ENCODE measurements at places on chromosomes 4 and X.

GRCh38 chr4:152257601-152258066, 278.3 kb downstream of the FBXW7 start:
- no peak for DNase-seq

DNA sequence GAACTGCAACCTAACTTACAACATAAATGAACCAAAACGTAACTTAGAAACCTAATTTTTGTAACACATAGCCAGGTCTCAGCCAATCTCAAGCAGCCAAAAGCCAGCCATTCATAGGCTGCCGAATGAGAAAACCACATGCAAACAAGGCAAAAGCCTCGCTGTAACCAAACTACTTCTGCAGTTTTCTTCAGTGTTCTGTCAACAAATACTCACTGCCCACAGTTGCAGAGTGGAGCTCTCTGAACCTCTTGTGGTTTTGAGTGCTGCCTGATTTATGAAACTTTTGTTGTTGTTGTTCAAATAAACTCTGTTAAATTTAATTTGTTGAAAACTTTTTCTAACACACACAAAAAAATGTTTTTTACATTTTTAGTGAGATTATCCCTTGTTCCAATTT, 251.2 kb downstream of the PAPSS1 start:
- DNase-seq: no peak

DNA sequence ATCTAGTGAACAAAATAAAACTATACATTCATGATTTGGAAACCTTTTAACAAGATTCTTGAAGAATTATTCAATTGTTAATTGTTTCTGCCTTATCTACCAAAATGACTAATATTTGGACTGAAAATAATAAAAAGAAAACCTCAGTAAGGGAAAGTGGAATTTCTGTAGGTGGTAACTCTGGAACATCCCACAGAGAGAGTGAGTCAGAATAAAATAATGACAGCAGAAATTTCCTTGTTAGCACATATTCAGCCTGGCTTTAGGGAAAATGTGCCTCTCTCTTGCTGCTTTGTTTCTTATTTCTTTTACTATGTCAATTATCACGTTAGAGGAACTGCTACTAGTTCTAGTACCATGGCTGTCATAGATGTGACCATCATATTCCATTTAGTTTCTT, 421.5 kb upstream of the GNPDA2 start:
- no peak for DNase-seq

DNA sequence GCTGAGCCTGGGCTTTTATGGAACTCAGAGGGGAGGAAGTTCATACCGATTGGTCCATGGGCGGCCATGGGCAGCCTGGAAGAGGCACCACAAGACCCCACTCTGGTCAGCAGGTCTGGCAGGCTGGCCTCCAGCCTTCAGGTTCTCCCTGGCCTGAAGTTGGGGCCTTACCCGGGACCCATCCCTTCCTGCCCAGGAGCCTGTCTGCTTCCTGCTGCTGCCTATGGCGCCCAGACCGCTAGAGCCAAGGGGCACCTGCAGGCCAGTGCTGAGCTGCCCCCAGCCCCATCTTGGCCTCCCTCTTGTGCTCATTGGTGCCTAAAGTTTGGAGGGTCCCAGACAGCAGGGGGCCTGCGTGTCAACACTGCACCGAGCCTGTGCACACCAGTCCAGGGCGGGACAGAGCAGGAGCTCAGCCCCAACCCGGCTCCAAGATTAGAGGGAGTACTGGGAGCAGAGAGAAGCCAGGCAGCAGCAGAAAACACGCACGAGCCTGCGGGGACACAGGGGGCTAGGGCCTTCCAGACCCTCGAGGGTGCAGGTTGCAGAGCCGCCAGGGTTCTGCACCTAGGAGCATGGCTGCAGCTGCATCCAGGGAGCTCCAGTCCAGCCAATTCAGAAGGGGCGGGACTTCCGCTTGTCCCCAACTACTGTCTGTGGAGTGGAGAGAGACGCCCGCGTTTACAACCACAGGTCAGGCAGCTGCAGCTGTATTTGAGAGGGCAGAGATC, 30.7 kb upstream of the ZNF280C start:
- DNase-seq: no peak

DNA sequence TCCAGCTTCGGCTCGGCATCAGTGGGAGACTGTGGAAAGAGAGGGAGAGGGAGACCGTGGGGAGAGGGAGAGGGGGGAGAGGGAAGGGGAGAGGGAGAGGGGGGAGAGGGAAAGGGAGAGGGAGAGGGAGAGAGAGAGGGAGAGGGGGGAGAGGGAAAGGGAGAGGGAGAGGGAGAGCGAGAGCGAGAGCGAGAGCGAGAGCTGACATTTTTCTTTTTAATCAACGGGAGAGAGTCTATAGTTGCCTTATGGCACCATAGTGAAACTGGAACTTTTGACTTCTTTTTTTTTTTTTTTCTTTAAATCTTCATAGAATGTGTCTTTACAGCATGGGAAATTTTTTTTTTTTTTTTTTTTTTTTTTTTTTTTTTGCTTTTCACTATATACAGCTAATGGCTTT, 94.7 kb upstream of the NUDT6 start:
- DNase-seq: no peak

DNA sequence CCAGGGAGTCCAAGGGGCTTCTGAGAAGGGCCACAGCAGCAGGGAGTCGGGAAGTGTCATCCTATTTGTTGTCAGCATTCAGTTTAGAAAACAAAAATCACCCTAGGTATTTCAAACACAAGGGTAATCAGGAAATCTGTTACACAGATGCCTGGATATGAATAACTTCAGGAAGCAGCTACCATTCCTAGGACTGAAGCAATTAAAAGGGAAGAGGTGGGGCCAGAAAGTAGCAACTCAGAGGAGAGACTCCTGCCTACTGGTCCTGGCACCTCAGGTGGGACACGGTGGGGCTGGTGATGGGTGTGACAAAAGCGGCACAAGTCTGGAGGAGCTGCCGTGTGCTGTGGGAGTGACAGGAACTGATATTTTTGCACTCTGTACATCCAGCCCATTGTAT, 107.9 kb downstream of the PDGFRA start:
- DNase-seq: no peak

DNA sequence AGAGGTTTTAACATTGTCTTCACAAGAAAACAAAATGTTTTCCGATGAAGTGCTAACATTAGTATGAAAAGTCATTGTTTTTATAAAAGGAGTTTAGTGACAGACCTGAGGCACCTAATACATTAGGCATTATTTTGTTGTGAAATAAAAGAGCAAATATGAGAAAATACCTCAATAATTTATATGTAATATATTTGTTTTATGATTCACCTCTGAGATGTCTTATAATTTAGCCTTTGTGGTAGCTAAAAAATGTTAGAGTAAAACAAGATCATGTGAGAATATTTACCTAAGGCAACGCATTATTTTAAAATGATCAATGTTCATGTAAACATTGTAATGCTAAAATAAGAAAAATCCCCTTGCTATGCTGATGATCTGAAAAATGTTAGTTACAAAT, 100.9 kb upstream of the WDFY3 start:
- DNase-seq: no peak

GRCh38 chr4:152848508-152848907, 68.8 kb downstream of the ARFIP1 start:
- DNase-seq: no peak

- no peak for DNase-seq
Measured at GRCh38 chrX:146854281-146854680, 39.7 kb upstream of the CXorf51A start.

- DNase-seq: no peak
Measured at GRCh38 chr4:108395786-108396185, 224.6 kb upstream of the RPL34 start.

DNA sequence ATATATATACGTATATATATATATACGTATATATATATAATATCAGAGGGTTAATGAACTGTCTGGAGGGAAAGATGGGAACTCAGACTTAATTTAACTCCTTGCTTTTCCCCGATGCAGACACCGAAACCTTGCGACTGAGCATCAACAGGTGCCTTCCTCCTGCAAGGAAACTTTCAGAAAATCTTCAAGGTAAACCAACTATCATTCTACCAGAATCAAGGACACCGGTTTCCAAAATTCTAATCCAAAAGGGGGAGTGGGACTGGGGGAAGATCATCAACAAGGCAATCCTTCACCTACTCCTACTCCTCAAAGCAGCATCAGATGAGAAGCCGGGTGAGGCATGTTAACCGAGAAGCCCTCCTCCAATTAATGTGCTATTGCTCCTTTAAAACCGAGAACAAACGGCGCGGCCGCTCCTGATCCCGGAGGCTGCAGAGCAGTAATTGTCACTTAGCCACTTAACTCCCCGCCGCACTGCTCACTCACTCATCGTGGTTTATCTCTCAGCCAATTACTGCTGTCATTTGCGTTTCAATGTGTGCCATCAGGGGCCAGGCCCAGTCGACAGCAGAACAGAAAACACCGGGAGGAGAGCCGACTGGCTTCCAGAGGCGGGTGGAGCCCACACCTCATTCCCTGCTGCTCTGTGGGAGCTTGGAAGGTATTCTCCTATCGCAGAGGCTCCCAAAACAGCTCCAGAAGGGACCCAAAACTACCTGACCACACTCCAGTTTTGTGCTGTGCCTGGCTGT, 61.7 kb downstream of the MAML3 start:
- no peak for DNase-seq

DNA sequence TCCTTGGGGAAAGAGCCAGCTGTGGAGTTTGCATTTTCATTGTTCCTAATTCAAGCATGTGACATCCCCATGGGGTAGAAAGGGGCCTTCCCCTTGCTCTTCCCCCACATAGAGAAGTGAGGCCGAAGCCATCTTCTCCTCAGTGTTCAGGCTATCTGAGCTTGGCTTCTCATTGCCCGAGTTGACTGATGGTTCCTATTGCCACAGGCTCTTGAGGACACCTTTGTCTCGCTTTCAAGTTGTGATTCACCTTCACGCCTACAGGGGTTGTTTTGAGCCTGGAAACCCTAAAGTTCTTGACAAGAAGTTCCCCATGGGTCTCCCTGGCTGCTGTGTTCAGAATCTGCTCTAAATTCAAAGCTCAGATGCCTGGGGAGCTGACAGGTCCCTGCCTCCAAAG, 25.0 kb downstream of the CCNQ start:
- no peak for DNase-seq

DNA sequence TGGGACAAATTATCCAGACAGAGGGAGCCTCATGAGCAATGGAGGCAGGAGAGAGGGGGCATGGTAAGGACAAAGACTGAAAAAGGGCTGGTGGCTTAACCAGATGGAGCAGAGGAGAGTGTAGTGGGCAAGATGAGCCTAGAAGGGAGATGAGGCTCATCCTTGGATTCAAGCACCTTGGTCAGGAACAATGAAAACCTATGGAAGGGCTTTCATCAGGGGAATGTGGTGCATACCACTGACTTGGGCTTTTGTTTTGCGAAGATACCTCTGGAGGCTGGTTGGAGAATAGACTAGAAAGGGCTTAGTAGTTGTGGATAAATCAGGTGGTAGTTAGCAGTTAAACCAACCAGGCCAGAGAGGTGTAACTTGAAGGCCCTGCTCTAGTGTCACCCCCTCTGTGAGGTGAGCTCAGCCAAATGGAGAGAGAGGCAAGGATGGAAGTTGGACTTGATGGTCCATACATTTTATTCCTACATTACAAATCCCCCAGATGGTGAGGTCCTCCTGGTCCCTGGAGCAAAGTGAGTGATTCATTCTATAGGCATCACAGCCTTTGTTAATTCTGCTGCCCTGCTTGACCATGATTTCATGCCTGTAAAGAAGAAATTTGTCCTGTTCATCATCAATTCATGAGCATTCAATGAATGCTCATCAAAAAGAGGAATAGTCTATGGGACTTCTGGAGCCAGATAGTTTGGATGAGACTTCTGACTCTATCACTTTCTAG, 264.8 kb upstream of the IGFBP7 start:
- DNase-seq: no peak

- DNase-seq: no peak
Measured at GRCh38 chr4:122647656-122648055, 26.8 kb upstream of the IL21 start.

DNA sequence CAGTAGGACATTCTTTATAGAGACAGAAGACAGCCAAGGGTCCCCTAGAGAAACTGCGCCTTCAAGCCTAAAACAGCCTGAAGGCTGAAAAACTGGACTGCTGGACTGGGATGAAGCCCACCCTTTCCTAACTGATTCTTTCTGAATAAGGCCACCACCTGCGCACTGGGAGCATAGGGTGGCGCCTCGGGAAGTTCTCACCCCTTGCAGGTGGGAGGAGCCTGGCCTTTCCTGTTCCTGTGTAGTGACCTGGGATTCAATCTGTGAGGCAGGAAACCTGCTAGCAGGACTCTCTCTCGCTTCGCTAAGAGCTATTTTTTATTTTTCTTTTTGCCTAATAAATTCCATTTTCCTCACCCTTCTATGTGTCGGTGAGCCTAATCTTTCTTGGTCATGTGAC, 61.8 kb upstream of the KLHL13 start:
- no peak for DNase-seq

DNA sequence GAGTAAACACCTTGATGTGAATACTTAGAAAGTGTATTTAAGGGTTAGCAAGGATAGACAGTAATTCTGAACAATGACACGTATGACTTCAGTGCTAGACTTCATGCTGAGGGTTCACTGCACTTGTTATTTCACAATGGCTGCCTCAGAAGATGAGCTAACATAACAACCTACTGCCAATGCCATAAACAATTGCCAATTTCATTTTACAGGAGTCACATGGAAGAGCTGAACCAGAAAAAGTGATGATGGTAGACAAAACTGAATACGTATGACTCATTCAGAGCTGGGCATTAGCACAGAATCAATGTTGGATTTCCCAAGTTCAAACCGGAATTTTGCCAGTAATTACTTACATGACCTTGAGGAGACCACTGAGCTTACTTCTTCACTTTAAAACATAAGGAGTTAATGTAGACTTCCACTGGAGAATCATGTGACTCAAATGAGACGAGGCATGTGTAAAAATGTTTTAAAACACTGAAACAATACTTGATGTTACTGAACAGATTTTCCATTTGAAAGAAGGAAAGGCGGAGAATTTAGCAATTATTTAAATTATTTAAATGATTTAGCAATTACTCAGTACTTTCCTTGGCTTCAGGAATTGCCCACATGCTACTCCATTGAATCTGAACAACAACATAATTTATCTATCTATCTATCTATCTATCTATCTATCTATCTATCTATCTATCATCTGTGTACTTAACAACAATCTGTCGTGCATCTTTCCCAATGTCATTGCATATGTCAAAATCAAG, 868.5 kb upstream of the SLIT2 start:
- no peak for DNase-seq

GRCh38 chrX:15989716-15990115, 133.6 kb upstream of the GRPR start:
- DNase-seq: no peak

GRCh38 chr4:55801498-55801897, 18.1 kb upstream of the EXOC1L start:
- DNase-seq: no peak

- no peak for DNase-seq
Measured at GRCh38 chrX:125289920-125290319, 29.8 kb upstream of the TEX13C start.
